ENCODE measurements at places on chromosomes 1 and 21.

DNA sequence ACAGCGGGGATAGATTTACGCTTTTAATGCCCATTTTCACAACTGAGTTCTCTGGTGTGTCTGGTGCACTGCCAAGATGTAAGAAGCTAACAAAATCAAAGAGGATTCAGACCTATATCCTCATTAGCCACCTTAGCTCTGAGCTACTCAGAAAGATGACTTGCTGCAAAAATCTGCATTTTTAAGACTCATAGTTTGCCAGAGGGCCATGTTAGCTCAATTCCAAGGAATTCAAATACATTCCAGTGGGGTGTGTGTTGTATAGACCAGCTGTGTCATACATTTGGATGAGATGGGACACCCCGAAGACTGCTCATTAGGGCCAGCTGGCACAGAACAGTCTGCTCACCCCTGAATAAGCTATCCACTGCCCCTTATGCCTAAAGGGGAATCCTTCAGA, 8.9 kb downstream of the DENND2D start:
- no peak for DNase-seq

- DNase-seq = no peak
These were observed 227.7 kb downstream of the KAZN start for GRCh38 chr1:14826172-14826636.

GRCh38 chr1:62876535-62876934, 92.6 kb downstream of the ATG4C start:
- no peak for DNase-seq

- DNase-seq = no peak
These were observed 935 bp upstream of the YIPF1 start for GRCh38 chr1:53890522-53890941.

- DNase-seq = peak; percentile 80
These were observed 207.4 kb upstream of the RUNX1 start for GRCh38 chr21:35256468-35256988.

DNA sequence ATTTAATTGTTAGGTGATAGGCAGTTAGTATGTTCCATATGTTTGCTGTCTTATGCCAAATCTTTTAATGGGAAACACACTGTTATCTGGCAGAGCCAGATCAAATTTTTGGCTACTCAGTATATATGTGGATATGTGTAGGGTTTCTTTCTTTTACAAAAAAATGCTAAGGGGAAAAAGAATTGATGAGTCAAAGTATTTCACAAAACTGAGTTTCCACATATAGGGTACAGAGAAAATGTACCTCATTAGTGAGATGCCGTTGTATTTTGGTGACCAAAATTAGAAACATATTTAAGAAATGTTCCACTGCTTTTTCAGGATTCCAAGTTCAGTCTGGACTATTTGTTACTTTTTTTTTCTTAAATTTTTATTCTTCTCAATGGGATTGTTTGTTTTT, 201.2 kb upstream of the PTGFR start:
- no peak for DNase-seq

GRCh38 chr1:85417876-85418275, 47.1 kb downstream of the DDAH1 start:
- DNase-seq = no peak

DNA sequence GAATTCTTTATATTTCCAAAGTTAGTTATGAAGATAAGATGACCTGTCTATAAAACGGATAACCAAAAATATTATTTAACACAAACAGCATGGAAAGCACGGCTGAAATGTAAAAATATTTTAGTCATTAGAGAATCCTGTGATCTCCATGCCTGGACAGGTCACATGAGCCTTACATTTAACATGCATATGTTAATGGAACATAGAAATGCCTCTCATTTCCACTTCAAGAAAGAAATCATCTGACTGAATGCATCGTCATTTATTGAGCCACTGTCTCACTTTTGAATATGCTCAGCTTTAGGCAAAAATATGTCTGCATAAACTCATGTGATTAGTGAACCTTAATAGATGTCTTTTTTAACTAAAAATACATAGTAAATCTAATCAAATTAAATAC, 115.5 kb upstream of the COL24A1 start:
- DNase-seq = no peak

DNA sequence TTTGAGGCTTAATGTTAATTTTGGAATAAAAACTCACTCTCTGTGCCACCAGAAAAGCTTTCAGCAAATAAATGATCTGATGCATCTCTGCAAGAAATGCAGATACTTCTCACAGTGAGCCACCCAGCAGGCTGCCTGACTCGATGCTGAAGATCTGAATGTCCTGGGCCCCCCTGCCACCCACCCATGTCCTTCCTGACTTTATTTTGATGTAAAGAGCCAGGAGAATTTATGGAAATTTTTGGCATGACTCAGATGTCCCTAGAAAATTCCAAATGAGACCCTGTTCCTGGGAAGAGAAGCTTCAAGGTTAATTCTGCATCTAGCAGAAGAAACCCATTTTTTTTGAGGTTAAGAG, 62.8 kb upstream of the COA6 start:
- no peak for DNase-seq

- peak; percentile 57 for DNase-seq
These were observed 207.1 kb downstream of the SLC35F3 start for GRCh38 chr1:234111458-234112142.

DNA sequence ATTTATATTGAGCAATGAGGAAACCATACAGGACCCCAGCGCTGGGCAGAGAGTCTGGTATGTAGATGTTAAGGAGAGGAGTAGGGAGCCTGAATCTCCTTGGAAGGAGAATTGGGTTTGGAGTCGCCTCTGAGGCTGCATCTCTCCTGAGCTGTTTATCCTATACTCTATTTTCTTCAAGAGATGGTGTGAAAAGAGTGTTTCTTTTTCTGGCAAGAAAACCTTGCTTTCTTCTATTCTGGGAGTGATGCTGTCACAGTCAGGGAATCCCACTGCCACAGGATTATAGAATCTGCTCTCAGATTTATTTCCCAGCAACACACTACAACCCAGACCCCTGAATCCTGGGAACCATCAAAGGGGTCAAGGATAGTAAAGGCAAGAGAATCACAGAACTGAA, 3.3 kb downstream of the LURAP1 start:
- DNase-seq = no peak

GRCh38 chr1:86822459-86822858, 91.5 kb downstream of the SELENOF start:
- DNase-seq = no peak

- no peak for DNase-seq
These were observed 38.8 kb downstream of the POFUT2 start for GRCh38 chr21:45248893-45249381.

DNA sequence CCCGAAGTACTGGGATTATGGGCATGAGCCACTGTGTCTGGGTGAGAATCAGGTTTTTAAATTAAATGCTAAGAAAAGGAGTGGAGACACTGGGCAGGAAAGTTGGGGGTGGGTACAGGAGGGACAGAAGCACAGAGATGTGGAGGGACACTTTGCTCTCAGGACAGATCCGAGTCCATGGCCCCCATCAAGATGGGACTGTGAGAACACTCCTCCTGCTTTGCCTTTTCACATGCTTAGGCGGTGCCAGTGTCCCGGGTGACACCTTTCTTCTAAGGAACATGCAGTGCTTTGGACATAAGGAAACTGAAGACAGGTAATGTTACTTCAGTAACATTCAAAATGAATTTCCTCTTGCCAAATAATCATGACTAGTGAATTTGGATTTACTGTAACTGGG, 16.7 kb downstream of the SLC25A33 start:
- no peak for DNase-seq

DNA sequence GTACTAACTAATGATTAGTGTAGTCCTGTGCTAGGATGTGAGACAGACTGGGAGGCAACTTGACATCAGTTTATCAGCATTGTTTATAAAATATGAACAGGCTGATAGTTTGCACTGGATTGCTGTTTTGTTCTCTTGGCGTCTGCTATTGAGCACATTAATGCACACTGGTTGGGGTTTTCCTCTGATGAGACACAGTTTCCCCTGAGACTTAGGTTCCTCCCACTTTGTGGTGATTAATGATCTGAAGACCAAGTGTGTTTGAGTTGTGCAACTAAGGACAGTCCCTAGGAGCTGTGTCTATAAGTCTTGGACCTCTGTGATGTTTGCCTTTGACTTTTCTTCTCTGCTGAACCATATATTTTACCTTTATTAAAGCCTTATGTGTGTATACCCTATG, 1015.4 kb downstream of the AMY1C start:
- DNase-seq = no peak

GRCh38 chr1:240173836-240174235, 82.2 kb downstream of the FMN2 start:
- DNase-seq = no peak

DNA sequence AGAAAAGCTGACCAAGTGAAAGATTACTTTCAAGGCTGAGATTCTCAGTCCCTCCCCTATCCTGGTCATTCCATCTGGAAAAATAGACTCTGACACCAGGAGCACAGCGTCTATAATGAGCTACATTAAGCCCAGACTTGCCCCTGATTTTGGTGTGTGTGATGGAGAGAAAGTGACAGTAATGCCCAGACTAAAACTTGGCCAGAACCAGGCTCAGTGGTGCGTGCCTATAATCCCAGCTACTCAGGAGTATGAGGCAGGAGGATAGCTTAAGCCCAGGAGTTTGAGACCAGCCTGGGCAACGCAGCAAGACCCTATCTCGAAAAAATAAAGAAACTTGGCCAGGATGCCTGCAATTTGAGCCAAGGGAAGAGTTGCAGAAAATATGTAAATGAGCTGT, 15.9 kb downstream of the PLEKHA6 start:
- no peak for DNase-seq

DNA sequence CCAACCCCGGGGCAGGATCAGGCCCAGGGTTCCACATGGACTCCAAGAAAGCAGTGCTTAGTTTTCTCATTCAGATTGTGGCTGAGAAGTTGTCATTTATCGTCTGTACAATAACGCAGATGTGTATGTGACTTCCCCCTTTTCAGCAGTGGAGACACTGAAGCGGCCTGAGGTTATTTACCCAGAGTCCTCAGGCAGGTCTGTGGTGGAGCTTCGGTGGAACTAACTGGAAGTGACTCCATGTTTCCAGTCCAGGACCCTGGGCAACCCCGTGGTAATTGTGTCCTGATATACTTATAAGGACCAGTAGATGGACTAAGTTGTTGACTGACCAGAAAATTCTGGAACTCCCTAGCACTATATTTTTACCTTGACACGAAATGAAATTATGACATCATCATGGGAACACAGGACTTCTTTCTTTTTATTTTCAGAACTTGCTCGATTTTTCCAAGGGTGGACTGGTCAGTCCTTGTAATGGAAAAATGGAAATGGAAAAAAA, 1.0 kb upstream of the IER5 start:
- DNase-seq = no peak

DNA sequence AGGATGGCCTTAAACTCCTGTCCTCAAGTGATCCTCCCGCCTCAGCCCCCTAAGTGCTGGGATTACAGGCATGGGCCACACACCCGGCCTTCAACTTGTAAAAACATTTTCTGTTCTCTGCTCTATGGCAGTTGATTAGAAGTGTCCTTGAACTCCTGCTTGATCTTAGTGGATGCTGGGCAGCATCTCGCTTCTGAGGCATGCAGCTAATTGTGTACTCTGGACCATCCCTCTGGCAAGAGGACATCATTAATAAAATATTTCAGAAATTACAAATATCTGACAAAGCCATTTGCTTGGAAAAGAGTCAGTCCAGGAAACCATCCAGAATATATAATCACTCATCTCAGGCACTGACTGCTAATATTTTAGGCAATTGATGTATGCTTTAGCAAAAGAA, 8.1 kb downstream of the NGF start:
- DNase-seq = no peak

DNA sequence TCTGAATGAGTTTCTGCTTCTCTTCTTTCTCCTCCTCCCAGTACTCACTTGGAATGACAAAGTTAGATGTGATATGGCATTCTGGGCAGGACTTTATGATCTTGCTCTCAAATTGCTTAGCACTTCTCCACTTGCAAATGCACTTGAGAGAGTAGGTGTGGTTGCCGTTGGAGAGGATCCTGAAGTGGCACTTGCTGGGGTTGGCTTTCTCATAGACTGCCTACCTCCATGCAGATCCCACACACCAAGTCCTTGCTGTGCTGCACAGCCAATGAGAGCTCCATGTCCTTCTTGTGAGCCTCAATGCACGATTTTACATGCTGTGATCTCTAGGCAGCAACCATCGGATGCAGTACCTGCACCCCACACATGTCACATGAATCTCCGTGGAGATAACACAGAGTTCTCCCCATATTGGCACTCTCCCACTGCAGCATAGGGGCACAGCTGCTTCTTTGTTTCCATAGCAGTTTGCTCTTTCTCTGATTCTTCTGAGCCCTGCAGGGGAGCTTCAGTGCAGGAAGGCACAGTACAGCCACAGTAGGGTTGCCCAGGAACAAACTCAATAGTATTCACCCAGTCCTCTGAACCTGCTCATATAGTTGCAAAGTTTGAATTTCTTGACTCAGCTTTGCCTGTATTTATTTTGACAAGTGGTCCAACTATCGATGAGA, 45.2 kb downstream of the ZNF691 start:
- DNase-seq = no peak

DNA sequence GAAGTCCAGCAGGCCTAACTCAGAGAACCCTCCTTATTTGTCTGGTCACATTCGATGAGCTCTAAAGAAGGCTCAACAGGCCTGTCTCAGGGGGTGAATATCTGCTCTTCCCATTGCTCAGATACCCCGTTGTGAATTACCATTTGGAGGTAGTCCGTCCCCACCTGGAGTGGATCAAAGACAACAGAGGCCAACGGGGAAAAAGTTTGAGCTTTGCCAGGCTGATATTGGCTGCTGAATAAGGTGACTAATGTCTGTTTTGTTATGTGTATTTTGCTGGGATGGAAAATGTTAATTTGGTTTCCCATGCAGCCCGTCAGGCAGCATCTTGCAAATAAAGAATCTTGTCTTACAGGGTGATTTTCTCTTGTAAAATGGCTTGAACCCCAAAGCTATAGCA, 69.2 kb upstream of the EPS8L3 start:
- DNase-seq = no peak

- no peak for DNase-seq
These were observed 70.5 kb upstream of the NGF start for GRCh38 chr1:115408533-115408932.

- DNase-seq = no peak
These were observed 124.9 kb downstream of the KCNK1 start for GRCh38 chr1:233738850-233739249.

DNA sequence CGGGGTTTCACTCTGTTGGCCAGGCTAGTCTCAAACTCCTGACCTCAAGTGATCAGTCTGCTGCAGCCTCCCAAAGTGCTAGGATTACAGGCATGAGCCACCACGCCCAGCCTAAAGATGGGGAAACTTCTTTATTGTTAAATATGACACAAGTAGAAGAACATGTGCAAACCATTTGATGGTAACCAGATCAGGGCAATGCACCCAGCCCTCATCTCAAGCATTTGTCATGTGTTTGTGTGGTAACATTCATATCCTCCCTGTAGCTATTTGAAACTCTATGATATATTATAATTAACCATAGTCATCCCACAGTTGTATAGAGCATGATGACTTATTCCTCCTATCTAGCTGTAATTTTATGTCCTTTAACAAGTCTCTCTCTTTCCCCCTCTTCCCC, 119.5 kb upstream of the TMPRSS2 start:
- no peak for DNase-seq

- DNase-seq = no peak
These were observed 11.9 kb downstream of the LHX4 start for GRCh38 chr1:180241716-180242544.

- DNase-seq = no peak
These were observed 343.9 kb upstream of the AJAP1 start for GRCh38 chr1:4310396-4310923.

Measured in sciatic nerve (tissue), 2 donors.